Uterus (tissue), 4 donors: ENCODE measurements at places on chromosomes 6 and 20. TPM values are rescaled to one million over a fixed set of nuclear protein-coding genes. Genes with fewer than 3 reads are reported as not detected.

- no peak for DNase-seq
These were observed 251.2 kb upstream of the MOCS1 start for GRCh38 chr6:40185486-40185885.

- DNase-seq, result no peak
These were observed 14.3 kb upstream of the VSTM2L start for GRCh38 chr20:37888641-37889040.

DNA sequence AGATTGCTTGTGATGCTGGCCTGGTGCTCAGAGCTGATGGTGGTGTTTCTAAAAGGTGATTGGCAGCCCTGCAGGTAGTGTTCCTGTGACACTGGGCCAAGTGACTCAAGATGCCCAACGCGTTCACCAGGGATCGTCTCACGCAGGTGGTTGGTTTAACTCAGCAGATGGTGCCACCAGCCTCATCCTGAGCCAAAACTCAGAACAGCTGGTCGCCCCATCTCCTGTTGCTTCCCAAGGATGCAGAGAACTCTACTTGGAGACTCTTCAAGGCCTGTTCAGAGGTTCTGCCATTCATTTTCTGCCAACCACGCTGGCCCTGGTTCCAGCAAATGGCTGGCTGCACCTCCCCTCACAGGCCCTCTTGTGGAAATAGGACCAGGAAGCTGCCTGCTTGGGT, 394.4 kb downstream of the CDH26 start:
- no peak for DNase-seq

DNA sequence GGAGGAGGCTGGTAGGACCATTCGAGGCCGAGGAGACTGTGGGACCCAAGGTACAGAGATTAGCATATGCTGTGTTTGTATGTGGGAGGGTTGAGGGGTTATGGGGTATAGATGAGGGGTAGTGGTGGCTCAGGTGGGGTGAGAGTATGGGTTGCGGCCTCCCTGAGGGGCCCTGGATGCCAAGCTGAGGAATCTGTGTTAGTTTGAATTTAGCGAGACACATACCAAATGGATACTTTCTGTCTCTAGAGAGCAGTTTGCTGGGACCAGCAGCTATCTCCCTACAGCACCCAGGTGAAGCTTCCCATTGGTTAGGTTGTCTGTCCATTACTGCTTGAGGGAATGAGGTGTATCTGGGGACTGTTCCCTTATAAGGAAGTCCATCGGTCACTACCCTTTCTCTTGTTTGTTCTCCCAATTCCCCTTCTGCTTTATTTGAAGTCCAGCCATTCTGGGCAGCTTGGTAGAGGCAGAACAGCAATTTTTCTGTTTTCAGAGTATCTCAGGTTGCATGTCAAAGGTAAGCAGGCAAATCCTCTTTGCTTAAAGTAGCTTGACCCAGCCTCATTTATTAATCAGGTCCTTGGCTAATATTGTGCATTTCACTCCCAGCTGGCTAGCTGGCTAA, 15.2 kb downstream of the CHMP4B start:
- DNase-seq, result no peak

DNA sequence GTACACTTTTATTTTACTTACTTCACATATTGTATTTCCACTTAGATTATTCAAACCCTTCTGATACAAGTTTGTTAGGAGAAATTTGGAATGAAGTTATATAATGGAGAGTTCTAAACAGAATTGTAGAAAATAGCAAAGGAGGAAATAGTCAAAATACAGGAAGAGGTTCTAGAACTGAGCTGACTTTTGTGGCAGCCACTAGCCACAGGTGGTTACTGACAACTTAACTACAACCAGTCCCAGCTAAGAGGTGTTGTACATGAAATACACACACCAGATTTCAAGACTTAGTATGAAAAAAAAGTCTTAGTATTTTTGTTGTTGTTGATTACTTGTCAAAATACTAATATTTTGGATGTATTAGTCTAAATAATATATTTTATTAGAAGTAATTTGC, 727.4 kb upstream of the CITED2 start:
- no peak for DNase-seq

- no peak for DNase-seq
These were observed 1955.7 kb upstream of the DEFB115 start for GRCh38 chr20:29301624-29302259.

DNA sequence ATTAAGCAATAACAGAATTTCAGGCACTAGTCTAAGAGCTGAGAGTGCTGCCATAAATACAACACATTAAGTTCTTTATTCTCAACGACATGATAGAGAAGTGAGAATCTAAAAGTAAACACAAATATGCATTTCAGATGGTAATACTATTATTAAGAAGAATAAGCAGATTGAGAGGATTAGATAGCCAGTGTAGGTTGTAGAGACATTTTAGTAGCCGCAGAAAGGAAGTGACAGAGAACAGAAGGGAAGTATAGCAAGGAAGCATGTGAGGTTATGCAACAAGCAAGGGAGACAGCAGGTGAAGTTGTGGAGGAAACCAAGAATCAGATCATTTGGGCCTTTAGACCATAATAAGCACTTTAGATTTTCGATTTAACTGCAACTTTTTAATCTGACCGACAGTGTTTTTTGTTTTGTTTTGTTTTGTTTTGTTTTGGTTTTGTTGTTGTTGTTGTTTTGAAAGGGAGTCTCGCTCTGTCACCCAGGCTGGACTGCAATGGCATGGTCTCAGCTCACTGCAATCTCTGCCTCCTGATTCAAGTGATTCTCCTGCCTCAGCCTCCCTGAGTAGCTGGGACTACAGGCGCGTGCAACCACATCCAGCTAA, 737.0 kb upstream of the ADGRB3 start:
- no peak for DNase-seq

DNA sequence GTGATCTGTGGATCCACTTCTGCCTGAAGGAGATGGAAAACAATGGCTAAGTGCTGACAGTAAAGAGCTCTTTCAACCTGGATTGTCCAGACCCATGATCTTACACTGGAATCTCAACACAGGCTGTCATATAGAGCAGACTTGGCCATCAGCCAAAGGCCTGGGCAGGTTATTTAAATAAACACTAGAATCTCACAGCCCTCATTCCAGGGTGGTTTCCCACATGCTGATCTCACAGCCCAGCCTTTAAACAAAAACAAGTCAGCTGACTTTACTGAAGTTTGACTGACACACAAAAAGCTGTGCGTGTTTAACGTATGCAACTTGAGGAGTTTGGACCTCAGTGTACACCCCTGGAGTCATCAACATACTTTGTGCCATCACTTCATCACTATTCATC, 28.4 kb downstream of the SYNDIG1 start:
- DNase-seq, result no peak

DNA sequence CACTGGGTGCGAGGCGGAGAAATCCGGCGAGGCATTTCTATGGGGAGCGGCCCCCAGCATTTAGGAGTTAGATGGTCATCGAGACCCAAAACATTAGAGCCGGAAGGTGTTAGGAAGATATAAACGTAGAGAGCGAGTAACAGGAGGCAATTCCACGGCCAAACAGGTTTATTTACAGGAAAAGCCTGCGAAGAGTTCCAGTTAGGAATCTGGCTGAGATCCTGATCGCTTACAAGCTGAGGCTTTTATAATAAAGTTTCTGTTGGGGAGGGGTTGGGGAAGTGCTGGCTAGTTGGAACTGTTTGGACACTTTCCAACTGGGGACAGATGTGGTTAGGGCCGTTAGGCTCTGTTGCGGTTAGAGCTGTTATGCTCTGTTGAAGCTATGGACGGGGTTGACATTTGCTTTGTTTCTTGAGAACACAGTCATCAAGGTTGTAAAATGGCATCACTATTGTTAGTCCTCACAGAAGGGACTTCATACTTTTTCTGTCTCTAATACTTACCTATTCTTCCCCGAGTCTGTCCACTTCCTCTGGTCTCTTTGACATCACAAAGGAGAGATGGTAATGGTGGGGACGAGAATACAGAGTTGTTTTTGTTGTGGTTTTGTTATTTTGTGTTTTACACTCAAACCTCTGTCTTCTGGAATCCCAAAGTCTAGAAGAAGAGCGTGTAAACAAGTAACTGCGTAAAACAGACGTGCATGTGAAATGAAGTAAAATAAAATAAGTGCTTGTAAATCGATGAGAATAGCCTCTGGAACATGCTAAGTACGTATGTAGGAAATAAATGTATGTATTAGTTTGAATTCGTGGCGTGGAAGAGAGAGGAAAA, 554 bp upstream of the ZSCAN31 start:
- no peak for DNase-seq

DNA sequence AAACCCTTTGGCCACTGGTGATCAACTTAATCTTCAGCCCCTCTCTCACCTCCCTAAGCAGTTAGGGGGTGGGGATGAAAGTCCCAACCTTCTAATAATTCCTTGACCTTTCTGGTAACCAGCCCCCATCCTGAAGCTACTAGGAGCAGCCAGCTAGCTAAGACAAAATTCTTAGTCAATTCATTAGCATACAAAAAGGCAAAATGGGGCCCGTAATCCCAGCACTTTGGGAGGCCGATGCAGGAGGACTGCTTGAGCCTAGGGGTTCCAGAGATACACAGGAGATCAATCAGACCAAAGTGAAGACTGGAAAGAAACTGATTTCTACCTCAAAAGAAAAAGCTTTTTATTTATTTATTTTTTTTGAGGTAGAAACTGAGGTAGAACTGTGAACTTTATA, 1.8 kb downstream of the ASCC3 start:
- DNase-seq, result no peak

GRCh38 chr6:132443206-132443605, 41.9 kb upstream of the MOXD1 start:
- no peak for DNase-seq

- DNase-seq, result no peak
These were observed 3.3 kb upstream of the COL11A2 start for GRCh38 chr6:33195304-33196165.

DNA sequence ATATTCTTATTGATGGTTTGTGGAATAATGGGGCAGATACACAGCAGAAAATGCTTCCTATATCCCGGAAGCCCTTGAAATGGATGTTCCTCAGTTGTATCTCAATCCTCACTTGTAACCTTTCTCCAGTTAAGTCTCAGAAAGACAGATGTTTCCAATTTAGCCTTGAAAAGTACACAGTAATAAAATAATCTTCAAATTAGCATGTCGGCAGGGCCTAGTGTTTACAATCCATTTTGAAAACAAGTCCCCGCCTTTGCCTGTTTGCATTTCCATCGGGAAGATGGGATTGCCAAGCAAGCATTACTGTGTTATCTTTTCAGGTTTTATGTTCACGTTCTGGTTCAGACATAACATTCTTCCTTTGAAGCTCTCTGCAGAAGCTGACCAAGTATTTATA, 41.5 kb downstream of the SNRNP48 start:
- DNase-seq, result no peak

DNA sequence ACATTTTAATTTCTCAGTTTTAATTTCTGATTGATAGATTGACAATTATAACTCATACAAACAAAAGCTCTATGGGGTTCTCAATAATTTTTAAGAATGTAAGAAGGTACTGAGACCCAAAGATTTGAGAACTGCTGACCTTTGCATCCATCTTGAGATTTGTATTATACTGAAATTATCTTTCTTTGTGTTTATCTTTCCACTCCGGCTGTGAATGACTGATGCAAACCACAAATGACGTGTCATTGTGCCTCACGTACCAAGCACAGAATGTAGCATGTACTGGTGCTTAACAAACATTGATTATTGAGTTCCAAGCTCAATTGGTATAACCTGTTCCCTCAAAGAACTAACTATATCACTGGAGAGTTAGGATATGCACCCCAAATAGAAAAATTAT, 152.1 kb upstream of the SMLR1 start:
- no peak for DNase-seq

DNA sequence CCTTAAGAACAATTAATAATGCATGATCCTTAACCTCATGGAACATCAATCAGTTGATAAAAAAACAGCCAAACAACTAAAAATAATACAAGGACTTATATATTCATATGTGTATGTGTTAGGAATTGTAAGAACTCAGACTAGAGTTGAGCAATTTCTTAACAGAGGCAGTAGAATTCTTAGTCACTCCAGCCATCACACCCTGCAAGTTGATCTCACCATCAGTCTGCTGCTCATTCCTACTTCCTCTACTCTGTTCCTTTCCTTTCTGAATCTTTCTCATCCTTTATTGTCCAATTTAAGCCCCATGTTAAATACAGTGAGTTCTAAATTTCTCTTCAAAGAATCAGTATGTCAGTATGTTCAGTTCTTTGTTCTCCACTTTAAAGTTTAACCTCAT, 2.6 kb downstream of the ZNF165 start:
- no peak for DNase-seq

DNA sequence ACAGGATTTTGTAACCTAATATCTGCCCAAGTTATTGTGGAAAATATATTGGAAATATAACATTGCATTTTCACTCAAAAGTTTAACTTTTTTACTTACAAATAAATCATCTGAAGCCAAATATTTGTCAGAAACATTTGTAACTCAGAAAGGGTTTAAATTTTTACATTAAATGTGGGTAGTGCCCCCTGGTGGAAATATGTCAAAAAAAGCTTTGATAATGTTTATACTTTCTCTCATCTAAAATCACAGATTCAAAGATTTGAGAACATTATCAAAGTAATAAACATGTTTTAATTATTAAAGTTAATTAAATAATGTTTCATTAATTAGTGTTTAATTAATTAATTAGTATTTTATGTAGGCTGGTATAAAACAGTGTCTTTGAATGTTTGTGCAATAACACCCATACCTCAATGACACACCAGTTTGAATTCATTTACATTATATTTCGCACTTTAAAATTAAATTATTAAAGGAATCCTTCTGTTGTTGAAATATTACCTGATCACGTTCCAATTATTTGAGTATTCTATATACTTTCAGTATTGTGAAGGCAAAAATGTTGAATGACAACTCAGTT, 320.1 kb upstream of the FKBP1C start:
- no peak for DNase-seq

- no peak for DNase-seq
These were observed 143.6 kb downstream of the TFAP2B start for GRCh38 chr6:50962213-50962759.

- no peak for DNase-seq
These were observed 206.5 kb downstream of the DOK5 start for GRCh38 chr20:54681869-54682268.

DNA sequence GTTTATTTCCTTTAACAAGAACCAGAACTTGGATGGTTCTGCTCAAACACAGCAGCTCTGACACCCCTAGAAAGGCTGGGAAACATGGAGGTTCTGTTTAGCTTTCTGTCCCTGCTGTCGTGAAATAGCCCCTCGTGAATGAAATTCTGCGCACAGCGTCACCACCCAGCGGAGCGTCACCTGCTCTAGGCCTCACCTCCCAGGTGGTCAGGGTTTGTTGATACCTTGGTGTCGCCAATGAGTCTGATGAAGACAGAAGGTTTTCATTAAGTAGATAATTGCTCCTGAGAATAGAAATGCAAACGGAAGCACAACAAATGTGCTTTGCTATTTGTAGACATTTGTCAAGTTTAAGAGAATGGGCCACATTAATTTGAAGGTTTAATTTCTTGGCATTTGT, 135.1 kb downstream of the EDN3 start:
- no peak for DNase-seq

- no peak for DNase-seq
These were observed at the start of gene KCNQ5 for GRCh38 chr6:72621291-72622093. KCNQ5 (plus strand) TSS chr6:72622064.

CDH26 gene
- total RNA-seq, result 0.76 TPM

C20orf141 gene
- not detected for total RNA-seq

TGM2 gene
- 269 TPM for total RNA-seq

B3GAT2 gene
- total RNA-seq, result 0.76 TPM

FAM209B gene
- total RNA-seq, result not detected

SF3B5 gene
- total RNA-seq, result 166 TPM

MYT1 gene
- total RNA-seq, result 0.21 TPM

OSER1 gene
- total RNA-seq, result 56.1 TPM

RNF8 gene
- 20.9 TPM for total RNA-seq

EGFL8 gene
- total RNA-seq, result 25.3 TPM

ARMC12 gene
- 1.6 TPM for total RNA-seq

LINC00237 gene
- not detected for total RNA-seq

CPXM1 gene
- total RNA-seq, result 15.3 TPM

PSMB9 gene
- 50.7 TPM for total RNA-seq

LTB gene
- total RNA-seq, result not detected
